ENCODE measurements at places on chromosomes 7 and 10.
A peak's percentile ranks its signal among the peaks of the same experiment; 100 is the strongest.

DNA sequence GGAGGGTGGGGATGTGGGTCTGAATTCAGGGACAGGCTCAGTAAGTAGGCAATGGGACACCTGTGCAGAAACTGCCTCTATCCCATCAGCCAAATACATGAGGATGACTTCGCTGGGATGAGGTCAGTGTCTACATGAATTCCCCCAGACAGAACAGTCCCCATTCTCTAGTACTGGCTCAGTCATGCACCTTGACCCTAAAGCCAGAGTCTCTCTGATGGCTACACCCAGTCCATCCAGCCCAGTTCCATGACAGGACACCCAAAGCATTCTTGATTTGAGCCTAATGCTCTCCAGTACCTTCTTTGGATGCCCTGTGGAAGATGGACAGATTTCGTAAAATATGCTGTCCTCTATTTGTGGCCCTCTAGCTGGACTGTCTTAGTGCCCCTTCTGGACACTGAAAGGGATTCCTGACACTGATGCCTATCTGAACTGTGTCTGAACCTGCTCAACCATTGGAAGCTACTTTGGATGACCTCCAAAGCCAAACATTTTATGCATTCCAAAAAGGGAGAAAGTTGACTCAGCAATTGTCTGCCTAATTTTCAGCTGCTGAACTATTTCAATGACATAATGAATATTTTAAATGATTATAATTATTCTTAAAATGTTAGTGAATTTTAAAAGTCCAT, 14.6 kb downstream of the SFRP4 start:
- no peak for DNase-seq

- no peak for DNase-seq
Measured at GRCh38 chr10:121468726-121469125, 129.5 kb downstream of the FGFR2 start.

GRCh38 chr7:121546632-121547543, 150.8 kb upstream of the FAM3C start:
- no peak for DNase-seq

DNA sequence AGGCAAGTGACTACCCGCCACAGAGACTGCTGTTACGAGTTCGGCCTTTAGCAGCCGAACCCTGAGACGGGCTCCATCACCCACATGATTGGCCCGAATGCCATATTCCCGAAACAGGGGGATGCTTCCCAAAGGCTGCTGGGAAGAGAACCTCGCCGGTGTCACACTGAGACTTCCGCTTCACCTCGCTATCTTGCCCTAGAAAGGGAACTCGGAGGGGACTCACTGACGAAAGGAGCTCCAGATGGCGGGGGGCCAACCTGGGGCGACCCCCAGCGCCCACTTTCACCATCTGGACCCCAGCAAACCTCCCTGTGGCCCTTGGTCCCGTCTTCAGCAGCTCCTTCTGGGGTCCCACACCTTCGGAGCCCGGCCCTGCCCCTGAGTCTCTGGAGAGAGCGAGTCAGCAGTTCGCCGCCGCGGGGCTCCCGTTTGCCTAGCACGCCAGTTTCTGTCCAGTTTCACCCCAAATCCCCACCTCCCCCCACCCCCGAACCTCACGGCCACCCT, 529 bp downstream of the HPS1 start:
- DNase-seq = peak; percentile 46

GRCh38 chr7:107878636-107879035, 12.3 kb upstream of the DLD start:
- no peak for DNase-seq

DNA sequence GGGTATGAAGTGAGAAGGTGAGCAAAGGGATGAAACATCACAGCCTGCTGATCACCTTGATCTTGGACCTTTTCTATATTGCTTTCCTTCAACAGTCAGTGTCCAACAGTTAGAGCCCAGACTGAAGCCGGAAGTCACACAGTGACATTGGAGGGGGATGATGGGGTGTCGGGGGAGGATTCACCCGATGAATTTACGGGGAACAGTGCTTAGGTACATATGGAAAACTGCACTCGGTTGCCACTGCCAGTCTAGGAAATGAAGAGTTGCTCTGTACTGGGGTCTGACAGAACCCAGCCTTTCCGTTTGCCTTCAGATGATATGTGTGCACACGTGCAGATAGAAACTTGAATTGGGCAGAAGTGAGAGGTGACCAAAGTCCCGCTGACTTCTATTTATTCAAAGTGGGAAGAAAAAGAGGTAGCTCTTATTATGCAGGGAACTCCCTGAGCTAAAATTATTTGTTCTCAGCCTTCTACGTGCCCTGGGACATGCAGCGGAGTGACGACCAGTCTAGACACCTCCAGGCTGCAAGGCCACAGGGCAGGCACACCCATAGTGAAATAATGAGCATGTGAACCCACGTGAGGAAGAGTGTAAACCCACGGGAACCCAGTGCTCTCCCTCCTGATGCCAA, 107.2 kb upstream of the INHBA start:
- DNase-seq = no peak

DNA sequence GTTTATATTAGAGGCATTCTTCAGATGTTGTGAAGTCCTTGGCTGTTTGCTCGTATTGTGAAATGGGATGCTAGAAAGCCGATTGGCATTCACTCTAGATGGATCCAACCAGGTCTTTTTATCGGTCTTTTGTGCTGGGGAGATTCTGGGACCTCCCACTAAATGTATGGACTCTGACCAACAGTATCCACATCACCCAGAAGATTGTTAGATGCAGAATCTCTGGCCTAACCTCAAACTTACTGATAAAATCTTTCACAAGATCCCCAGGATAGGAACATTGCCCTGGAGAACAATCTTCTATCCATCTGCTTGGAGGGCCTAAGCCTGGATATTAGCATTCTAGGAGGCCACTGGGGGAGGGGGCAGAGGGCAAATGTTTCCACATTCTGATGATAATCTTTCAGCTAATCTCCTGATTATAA, 160.9 kb downstream of the PLXDC2 start:
- DNase-seq = no peak

GRCh38 chr7:157407512-157408257, 70.9 kb downstream of the DNAJB6 start:
- no peak for DNase-seq

DNA sequence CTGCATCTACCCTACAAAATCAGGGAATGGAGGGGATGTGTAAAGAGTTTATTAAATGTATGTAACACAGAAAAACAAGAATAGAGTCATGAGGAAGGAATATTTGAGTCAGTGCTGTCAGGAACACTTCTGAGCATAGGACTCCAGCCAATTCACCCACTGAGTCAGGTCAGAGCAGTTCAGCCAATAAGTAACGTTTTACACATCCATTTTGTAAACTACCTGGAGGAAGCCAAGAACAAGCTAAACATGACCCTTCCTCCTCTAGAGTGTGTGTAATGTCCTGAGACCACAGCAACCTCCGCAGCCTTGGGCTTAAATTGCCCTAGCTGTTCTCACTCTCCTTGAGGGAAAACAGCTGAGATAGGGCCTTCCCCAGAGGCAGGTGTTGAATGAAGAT, 691.5 kb upstream of the LRRN3 start:
- no peak for DNase-seq

GRCh38 chr10:105121743-105122142, 480.7 kb downstream of the SORCS3 start:
- DNase-seq = no peak

GRCh38 chr10:11206676-11207559, 189.2 kb downstream of the CELF2 start:
- DNase-seq = no peak

GRCh38 chr10:21832821-21833130, 170.8 kb downstream of the DNAJC1 start:
- no peak for DNase-seq

DNA sequence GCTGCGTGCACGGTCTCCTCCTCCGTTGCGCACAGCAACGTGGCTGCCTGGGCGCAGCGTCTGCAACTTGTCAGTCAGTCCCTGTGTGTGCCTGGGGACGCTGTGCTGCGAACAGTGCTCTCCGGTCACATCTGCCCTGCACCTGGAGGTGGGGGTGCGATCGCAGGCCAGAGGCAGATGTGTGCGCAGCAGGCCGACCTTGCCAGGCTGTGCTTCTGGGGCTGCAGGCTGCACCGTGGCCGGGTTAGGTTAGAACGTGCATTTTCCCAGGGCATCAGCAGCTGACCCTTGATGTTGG, 8.2 kb upstream of the GET4 start:
- no peak for DNase-seq

DNA sequence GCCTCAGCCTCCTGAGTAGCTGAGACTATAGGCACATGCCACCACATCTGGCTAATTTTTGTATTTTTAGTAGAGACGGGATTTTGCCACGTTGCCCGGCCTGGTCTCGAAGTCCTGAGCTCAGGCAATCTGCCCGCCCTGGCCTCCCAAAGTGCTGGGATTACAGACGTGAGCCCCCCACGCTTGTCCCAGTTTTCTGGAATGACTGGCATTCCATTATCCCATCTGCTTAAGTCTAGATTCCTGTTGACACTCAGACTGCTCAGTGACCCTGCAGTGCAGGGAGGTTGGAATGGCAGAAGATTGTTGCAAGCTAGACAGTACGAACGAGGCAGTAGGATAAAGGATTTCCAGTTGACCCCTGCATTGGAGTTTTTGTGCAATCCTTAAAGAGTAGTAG, 135.1 kb upstream of the NPS start:
- DNase-seq = no peak

DNA sequence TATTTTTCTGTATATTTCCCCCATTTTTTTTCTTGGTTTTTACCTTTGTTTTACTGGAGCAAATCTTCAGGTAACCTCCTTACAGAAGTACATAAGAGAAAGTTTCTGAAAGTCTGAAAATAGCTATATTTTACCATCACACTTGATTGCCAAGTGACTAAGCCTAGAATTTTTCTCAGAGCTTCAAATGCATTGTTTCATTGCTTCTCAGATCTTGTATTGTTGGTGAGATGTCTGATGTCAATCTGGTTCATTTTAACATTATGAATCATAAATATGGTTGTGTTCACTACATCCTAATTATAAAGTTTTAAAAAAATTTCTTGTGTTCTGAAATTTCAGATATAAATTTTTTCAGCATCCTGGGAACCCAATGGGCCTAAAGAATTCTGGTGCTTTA, 228.2 kb downstream of the AHR start:
- no peak for DNase-seq

GRCh38 chr7:11412036-11412435, 420.0 kb downstream of the THSD7A start:
- DNase-seq = no peak

GRCh38 chr10:125095776-125096175, 64.6 kb downstream of the CTBP2 start:
- no peak for DNase-seq

DNA sequence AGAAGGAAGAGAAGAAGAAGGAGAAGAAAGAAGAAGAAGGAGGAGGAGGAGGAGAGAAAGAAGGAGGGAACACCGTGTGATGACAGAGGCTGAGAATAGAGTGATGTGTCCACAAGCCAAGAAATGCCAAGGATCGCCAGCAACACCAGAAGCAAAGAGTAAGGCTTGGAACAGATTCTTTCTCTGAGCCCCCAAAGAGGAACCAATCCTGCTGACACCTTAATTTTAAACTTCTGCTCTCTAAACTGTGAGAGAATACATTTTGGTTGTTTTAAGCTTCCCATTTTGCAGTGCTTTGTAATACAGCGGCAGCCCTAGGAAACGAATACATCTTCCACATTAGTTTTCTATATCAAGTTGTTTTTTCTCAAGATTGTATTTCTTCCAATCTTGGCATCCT, 13.9 kb upstream of the WNT8B start:
- no peak for DNase-seq

GRCh38 chr10:78770167-78771090, 298.3 kb upstream of the ZMIZ1 start:
- no peak for DNase-seq

DNA sequence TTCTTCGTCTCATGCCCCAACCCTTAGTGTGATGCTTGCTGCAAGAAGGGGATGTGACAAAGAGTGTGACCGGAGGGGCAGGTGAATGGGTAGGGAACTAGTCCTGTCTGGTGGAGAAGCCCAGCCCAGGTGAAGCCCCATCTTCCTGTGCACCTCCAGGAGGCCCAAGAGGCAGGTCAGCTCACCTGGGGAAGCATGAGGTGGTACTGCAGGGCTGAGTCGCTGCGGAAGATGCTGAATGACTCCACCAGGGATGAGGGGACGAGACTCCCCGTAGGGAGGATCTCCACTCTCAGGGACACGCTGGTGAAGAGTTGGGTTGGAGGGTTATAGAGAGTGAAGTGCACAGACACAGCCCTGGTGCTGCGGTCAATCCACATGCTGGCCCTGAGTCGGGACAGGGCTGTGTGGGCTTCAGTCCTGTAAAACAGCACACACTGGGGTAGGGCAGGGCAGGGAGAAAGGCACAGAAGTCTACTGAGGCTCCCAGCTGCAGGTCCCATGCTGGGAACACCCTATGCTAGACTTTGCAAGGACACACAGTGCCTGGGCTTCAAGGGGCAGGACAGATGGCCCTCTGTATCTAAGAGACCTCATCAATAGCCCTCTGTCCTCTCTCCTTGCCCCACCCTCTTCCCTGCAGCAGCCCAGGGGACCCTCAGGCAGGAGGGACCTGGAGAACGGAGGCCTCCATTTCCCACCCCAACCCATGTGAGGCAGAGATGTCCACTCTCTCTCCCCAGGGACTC, 136.5 kb downstream of the PKD1L1 start:
- DNase-seq = no peak

GRCh38 chr10:96271016-96271815, at the start of gene BLNK:
TSS of gene BLNK (minus strand) at chr10:96271569. CDS start at chr10:96271398, 171 bp downstream.
- DNase-seq = peak; percentile 86

DNA sequence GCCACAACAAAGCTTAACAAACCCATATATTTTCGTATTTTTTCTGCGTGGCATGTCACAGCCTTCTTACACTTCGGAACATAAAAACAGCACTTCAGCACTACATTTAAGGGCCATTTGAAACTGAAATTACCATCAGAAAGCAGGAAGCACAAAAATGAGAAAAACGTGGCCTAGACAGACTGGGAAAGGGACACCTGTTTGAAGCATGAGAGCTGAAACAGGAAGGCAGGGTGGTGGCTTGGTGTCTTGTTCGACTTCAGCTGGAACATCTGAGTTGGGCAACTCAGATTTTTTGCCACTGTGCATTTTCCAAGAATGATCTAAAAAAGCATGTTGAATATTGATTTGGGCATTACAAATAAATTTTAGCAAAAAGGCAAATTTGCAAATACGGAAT, 243.2 kb downstream of the ELMO1 start:
- DNase-seq = peak; percentile 36

- DNase-seq = no peak
Measured at GRCh38 chr7:108236681-108237415, 106.7 kb upstream of the LAMB4 start.

DNA sequence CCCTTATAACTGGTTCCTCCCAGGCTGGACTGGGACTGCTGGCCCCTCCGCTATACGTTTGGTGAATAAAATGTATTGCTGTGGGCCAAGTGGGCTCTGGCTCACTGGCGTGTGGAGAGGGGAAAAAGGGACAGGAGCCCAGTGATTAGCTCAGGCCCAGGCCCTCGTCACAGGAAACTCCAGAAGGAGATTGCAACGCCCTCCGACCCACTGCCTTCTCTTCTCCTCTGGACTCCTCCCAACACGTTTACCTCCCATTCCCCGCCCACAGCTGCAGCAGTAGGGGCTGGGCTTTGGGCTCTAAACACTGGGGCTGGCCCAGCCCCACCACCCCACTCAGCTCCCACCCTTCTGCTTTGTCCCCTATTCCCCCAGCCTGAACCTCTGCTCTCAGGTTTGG, 173.9 kb downstream of the NEURL1 start:
- peak; percentile 26 for DNase-seq
